Regular cardiac myocyte (primary cell): ENCODE measurements at places on chromosomes 6 and 20. TPM values are rescaled to one million over a fixed set of nuclear protein-coding genes. Genes with fewer than 3 reads are reported as not detected.

BCAS1 gene
- total RNA-seq = under 0.01 and 0.19 TPM in 2 replicates

COL19A1 gene
- total RNA-seq = under 0.01 and 1.4 TPM in 2 replicates

ZC3H12D gene
- total RNA-seq = under 0.01 TPM in 2 replicates

LBP gene
- total RNA-seq = 0.56 TPM in 1 of 2 replicates, not detected in the other

RPS18 gene
- 3,557 and 4,080 TPM in 2 replicates for total RNA-seq

LAMA5 gene
- 19.7 and 35.7 TPM in 2 replicates for total RNA-seq

RIPPLY2 gene
- total RNA-seq = not detected in 2 replicates

EFCAB8 gene
- under 0.01 and 0.38 TPM in 2 replicates for total RNA-seq

GABRR2 gene
- 0.19 and 0.56 TPM in 2 replicates for total RNA-seq

SEL1L2 gene
- not detected in 2 replicates for total RNA-seq

C4B gene
- 1.9 and 4.5 TPM in 2 replicates for total RNA-seq

HAO1 gene
- total RNA-seq = not detected in 2 replicates

MYLK2 gene
- total RNA-seq = under 0.01 and 0.19 TPM in 2 replicates

CPXM1 gene
- 0.19 and 0.28 TPM in 2 replicates for total RNA-seq

RAD21L1 gene
- total RNA-seq = 0.19 TPM in 1 of 2 replicates, not detected in the other

SPEF1 gene
- total RNA-seq = under 0.01 and 0.19 TPM in 2 replicates

GSTA2 gene
- total RNA-seq = not detected in 2 replicates

PAK5 gene
- total RNA-seq = not detected in 2 replicates

PPP1R18 gene
- total RNA-seq = 46.8 and 48.5 TPM in 2 replicates

KCNQ2 gene
- total RNA-seq = 0.19 TPM in 1 of 2 replicates, not detected in the other

HLA-DQB1 gene
- total RNA-seq = under 0.01 TPM in 1 of 2 replicates, not detected in the other
